IPS-NIHi11 (cell line): ENCODE measurements at places on chromosomes 1 and 21.

DNA sequence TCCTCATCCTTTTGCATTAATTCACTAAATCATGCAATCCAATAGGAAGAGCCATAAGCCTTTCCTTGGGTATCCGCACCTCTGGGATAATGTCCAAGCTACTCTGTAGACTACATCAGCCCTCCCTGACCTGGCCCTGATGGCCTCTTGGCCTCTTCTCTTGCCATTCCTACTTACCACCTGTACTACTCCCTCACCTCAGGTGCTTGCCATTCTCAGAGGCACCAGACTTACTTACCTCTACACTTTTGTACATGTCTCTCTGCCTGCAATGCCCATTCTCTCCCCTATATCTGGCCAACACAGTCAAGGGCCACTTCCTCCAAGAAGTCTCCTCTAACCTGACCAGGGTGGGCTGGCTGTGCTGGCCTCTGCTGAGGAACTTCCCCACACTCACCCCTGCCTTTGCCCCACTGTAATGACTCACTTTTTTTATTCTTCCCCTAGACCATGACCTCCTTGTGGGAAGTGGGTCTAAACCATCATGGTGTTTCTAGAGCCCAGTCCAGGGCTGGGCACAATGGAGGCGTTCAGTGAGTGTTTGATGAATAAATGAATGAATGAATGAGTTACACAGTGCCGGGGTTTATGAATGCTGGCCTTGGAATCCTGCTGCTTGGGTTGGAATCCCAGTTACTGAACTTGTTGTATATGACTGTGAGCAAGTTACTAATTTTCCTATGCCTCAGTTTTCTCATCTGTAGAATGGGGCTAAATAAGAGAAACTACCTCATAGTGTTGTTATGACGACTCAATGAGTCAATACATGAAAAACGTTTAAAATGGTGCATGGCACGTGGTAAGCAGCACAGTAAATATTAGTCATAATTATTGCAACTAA lies 179.8 kb downstream of the FOXD2 start:
- DNase-seq = no peak

DNA sequence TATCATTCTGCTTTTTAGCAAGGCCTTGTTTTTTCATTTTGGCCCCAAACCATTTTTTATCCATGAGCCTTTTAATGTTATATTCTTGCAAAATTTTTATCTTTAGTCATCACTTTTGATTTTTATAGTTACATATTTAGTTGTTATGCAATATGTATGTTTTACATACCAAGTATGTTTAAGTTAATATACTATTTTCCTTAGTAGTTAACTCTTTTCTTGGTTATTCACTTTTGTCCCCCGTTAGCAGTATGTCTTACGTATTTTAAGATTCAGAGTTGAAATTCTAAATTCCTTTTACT lies 44.5 kb downstream of the MAGI3 start:
- DNase-seq = no peak

DNA sequence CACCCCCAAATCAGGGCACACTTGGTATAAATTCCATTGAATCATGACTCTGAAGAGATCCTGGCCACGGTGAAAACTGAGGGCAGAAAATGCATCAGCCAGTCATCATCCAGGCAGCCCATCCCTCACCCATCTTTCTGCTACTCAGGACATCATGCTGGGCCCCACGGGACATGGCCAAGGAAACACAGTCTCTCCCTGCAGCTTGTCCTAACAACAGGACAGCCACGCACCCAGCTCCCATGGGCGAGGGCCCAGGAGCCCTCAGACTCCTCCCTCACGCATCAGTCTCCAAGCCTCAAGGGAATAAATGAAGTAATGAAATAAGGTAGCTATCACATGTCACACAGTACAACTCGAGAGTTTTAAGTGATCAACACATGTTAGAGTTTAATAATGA lies 37.8 kb downstream of the ELK4 start:
- no peak for DNase-seq

DNA sequence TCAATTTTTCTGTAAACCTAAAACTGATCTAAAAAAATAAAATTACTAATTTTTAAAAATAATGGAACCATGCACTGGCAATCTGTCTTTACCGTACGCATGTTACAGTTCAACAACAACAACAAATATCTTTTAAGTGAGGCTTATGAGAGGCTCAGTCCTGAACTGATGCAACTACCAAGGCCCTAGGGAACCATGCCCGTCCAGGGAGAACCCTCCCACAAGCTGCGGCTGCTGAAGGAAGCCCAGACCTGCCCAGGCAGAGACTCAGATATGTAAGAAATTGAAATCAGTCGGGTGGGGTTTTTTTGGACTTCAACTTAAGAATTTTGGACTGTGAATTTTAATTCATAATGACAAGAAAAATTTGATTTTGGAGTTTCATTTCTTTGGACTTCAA lies 91.1 kb downstream of the NPHP4 start:
- DNase-seq = no peak

- peak; percentile 66 for DNase-seq
Measured at GRCh38 chr1:147515045-147515869, 26.0 kb upstream of the BCL9 start.

DNA sequence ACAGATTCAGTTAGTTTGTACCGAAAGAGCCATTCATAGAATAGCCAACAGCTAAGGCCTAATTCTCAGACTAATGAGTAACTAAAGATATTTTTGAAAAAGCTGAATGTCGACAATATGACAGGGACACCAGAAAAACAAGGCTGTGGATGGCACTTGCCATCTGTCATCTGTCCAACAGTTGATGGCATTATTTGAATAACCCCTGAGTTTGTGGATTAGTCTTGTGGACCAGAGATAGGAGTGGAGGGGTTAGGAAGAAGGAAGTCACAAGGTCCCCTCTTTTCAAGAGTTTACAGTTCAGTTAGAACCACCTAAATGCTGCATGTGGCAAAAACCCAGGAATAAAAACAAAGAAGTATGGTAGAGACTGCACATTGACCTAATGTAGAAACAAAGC lies 356.5 kb upstream of the DUSP10 start:
- DNase-seq = no peak

DNA sequence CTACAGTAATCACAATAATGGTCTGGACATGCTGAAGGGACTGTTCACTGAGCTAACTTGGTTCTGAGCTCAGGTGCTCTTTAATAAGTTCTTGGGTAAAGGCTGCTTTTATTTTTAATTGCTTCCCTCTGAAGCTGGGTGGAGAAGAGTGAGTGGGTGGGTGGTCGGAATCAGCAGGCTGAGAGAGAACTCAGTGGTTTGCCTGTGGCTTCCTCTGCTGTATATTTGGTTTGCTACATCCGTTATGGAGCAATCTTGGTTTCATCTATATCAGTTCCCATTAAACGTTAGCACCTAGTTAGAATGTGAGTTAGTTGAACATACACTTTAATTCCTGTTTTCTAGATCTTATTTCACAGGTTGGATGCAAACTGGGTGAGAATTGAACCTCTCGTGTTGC lies 23.3 kb downstream of the CNIH4 start:
- DNase-seq = no peak

DNA sequence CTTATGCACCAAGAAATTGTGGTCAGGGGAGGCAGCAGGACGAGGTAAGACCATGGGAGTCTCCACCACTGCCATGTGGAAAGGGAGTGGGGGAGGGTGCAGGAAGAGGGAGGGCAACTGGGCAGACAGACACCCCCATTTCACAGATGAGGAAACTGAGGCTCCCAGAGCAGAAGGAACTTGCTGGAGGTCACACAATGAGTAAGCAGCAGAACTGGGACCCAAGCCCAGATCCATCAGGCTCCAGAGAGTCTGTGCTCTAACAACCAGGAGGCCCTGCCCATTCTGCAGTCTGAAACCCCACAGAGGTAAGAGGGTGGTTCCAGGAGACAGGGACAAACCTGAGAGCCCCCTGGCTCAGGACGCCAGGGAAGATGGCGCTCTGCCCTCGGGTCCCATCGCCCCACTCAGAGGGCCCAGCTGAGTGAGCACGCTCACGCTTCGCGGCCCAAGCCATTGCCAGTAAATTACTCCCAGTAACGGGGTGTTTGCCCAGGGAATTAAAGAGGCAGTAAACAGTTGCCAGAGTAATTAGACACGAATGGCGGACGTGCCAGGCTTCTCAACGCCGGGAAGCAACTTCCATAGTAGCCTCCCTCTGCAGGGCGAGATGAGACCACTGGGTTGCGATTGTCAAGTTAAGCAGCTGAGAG lies 59.2 kb downstream of the MATN1 start:
- DNase-seq = no peak

GRCh38 chr1:77614037-77614436 lies 68.4 kb downstream of the ZZZ3 start:
- no peak for DNase-seq

- DNase-seq = no peak
Measured at GRCh38 chr1:198495631-198496030, 44.8 kb downstream of the ATP6V1G3 start.

GRCh38 chr1:34642679-34643078 lies 112.2 kb upstream of the GJB5 start:
- DNase-seq = no peak

- DNase-seq = no peak
Measured at GRCh38 chr1:41344708-41345159, 16.5 kb upstream of the FOXO6 start.

GRCh38 chr1:70247768-70248167 lies 26.6 kb downstream of the SRSF11 start:
- DNase-seq = no peak

DNA sequence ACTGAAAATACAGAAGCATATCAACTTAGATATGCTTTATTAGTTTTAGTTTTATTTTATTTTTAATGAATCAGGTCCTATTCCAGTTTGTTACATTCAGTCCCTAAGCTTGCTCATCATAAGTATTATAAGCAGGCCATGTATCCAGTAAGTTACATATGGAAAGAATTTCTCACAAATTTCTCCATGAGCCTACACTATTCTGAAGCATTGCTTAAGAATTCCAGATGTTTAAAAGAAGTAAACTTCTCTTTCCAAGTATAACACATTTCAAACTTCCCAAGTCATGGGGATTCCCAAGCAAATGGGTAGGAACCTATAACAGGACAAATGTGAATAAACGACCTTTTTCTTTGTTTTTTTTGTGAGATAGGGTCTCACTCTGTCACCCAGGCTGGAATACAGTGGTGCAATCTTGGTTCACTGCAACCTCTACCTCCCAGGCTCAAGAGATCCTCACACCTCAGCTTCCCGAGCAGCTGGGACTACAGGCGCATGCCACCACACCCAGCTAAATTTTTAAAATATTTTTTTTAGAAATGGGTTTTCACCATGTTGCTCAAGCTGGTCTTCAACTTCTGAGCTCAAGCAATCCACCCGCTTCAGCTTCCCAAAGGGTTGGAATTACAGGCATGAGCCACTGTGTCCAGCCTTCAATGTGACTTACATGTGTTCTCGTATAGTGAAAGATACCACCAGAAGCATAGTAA lies 39.0 kb downstream of the ST7L start:
- no peak for DNase-seq

DNA sequence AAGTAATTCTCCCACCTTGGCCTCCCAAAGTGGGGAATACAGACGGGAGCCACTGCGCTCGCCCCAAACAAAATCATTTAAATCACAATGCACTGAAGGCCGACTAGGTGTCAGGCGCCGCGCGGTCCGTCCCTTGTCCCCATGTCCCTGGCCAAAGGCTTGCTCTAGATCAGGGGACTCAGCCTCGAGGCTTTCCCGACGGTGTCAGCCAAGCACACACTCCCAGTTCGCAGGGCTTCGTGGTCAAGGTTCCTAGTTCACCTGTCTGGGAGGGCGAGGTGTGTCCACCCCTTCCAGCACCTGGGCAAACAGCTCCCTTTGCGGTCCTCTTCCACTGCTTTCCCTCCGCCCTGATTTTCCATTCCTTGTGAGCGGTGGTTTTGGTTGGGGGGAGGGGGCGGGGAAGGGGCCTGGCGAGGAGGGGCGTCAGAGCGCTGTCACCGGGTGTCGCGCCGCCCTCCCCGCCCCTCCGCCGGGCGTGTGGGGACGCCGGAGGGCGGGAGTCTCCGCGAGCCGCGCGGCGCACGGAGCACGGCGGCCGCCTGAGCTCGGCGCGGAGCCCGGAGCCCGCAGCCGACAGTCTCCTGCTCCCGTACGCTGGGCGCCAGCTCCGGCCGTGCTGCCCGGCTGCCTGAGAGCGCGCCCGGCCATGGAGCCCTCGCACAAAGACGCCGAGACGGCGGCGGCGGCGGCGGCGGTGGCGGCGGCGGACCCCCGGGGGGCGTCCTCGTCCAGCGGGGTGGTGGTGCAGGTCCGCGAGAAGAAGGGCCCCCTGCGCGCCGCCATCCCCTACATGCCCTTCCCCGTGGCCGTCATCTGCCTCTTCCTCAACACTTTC lies at the start of gene STUM:
Gene STUM, plus strand, starts transcription at position 509 of the 838 bp plus-strand sequence. Its CDS starts 141 bp downstream, at position 650.
- peak; percentile 80 for DNase-seq

GRCh38 chr1:26363549-26364448 lies 8.8 kb downstream of the ZNF683 start:
- peak; percentile 89 for DNase-seq

GRCh38 chr1:43451701-43452532 lies 1.8 kb downstream of the HYI start:
- DNase-seq = no peak

- DNase-seq = no peak
Measured at GRCh38 chr1:70061231-70061630, 144.1 kb downstream of the LRRC40 start.

- no peak for DNase-seq
Measured at GRCh38 chr1:40825996-40826395, 36.2 kb downstream of the CITED4 start.

- no peak for DNase-seq
Measured at GRCh38 chr1:82946096-82946605, 1052.8 kb downstream of the TTLL7 start.

- DNase-seq = no peak
Measured at GRCh38 chr1:113983391-113983790, 4.1 kb downstream of the OLFML3 start.

DNA sequence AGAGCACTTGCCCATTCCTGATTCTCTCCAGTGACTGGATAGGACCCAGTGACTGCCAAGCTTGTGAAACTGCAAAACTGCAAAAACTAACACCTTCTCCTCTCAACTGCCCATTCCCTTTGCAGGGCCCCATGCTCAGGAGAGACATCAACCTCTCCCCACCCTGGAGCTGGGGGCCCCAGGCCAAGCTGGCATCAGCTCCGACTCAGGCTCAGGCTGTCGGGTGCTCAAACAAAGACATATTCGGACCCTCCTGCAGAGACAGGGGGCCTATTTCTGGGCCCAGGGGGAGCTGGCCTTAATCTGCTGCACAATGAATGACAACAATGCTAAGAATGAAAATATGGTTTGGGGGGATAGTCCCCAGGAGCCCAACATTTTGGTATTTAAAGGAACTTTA lies 11.8 kb downstream of the LMX1A start:
- no peak for DNase-seq

DNA sequence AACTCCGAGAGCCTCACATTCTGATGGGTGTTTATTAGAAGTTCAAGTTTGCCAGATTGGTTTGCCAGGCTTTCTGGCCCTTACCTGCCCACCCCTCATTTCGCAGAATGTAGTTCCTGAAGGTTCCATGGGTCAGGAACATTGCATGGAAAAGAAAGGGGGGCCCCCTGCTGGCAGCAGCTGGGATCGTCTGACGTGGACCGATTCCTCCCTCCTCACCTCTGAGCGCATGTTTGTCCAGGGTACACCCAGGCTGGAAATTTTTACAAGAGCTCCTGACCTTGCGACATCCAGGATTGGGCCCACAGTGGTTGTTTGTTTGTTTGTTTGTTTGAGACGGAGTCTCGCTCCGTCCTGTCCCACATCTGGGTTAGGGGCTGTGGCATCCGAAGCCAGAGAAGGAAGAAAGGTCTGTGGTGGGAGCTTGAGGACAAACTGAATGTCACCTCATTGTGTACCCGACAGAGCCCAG lies 126.0 kb upstream of the TMEM51 start:
- peak; percentile 88 for DNase-seq

GRCh38 chr21:29649406-29649814 lies 290.4 kb downstream of the GRIK1 start:
- no peak for DNase-seq
